ENCODE measurements at places on chromosomes 12 and 14. TPM values are rescaled to one million over a fixed set of nuclear protein-coding genes. Genes with fewer than 3 reads are reported as not detected.

The AKAP5 gene
- total RNA-seq, result 2.1 TPM

DNA sequence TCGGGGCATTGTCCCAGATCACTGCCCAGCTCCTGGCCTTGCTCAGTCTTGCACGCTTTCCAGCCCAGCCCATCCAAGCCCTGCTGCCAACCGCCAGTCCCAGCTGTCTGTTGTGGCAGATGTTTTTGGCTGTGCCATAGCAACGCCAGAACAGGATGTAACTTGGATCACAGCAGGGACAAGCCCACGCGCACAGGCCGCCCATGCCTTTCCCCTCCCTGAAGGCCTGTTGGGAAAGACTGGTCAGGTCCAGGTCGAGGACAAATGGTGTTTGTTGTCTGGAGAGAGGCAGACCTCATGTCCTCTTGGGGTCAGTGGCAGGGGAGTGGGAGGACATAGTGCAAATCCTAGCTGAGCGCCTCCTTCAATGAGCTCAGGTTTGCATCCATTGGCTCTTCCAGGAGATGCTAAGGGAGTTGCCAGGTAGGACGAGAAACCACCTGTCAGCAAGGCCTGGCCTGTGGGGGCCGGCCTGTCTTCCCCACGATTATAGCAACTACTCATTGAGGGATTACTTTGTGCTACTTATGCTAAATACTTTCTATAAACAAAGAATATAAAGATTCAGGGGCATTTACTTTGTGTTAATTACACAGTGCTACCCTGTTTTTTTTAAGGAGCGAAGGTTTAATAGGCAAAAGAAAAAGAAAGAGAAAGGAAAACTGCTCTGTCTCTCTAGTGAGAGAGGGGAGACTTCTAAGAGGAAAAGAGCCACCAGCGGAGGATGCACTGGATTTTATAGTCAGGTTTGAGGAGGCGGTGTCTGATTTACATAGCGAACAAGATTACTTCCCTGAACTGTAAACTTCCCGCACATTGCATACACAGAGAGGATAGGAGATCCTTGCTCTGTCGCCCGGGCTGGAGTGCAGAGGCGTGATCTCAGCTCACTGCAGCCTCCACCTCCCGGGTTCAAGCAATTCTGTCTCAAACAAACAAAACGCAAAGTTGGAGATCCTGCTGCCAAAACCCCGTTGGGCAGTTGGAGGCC is 42.8 kb upstream of the CORO1C start:
- no peak for DNase-seq

- DNase-seq, result no peak
These were observed 2.7 kb downstream of the RSRC2 start for GRCh38 chr12:122523846-122524718.

The MIP gene
- not detected for total RNA-seq

The TEX52 gene
- not detected for total RNA-seq

Measured in G401 (cell line).